Activated CD4-positive, alpha-beta T cell treated with anti-CD3 and anti-CD28 coated beads, Interleukin-2, Interleukin-6, amounts not matched to agents 100 ng/mL and 50 ng/mL, durations not matched to agents 16 hours and 8 hours (primary cell): ENCODE measurements at places on chromosomes 1 and 21.

- DNase-seq = no peak
Measured at GRCh38 chr1:14128096-14128495, 428.1 kb downstream of the PRDM2 start.

GRCh38 chr1:154595621-154596020, 12.4 kb downstream of the ADAR start:
- no peak for DNase-seq

GRCh38 chr1:168348146-168348709, 67.6 kb downstream of the TBX19 start:
- DNase-seq = no peak

- peak; percentile 39 for DNase-seq
Measured at GRCh38 chr1:31182352-31182751, 57.3 kb downstream of the NKAIN1 start.

DNA sequence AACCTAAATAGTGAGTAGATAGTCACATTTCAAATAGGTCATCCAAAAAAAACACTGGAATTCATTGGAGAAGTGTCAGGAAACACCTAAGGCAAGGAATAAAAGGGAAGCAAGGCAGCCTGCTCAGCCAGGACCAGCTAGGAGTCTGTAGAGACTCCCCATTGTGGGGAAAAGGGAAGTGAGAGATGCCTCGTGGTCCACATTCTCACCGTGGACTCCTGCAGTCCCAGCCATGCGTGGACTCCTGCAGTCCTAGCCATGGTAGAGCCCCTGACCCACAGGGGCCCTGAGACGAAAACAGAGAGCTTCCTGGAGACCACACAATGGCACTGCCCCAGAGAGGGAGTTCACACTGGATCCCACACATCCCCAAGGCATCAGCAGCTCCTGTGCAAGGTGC, 97.5 kb downstream of the LRIG2 start:
- no peak for DNase-seq

DNA sequence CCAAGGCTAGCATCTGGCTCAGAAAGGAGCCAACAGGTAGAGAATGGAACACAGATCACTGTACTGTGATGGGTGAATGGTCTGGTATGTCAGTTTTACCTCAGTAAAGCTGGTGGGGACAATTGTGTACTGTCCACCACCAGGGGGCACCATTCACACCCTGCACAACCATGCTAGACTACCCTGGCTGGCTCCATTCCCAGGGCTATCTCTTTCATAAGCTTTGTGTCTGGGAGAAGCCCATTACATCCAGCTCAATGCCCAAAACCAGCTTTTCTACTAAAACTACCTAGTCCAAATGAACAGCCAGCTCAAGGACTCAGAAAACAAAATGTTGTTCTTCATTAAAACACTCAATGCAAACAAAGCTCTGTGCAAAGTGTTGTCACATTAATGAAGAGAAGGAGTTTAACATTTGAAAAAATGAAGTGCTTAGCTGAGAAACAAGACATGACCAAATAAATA, 62.0 kb upstream of the RASAL2 start:
- DNase-seq = peak; percentile 50

- no peak for DNase-seq
Measured at GRCh38 chr21:43189936-43190335, 21.1 kb downstream of the CRYAA start.

DNA sequence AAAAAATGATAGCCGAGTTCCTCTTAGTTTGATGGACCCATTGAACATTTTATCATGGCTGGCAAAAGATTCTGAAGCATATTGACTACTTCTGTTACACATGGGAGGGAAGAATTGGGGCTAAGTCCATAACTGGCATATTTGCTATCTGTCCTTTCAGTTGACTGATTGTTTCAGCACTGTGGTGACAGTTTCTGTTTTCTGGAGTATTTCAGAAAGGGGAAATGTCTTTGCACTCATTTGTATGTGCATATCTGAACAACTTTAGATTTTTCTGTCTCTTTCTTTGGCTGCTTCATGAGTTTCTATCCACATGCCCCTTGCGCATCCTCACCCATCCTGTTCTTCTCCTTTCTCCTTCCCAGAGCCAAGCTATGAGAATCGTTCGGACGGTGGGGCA, 33.2 kb downstream of the SPATA46 start:
- DNase-seq = no peak

- DNase-seq = no peak
Measured at GRCh38 chr1:57464756-57465155, 40.9 kb upstream of the DAB1 start.

DNA sequence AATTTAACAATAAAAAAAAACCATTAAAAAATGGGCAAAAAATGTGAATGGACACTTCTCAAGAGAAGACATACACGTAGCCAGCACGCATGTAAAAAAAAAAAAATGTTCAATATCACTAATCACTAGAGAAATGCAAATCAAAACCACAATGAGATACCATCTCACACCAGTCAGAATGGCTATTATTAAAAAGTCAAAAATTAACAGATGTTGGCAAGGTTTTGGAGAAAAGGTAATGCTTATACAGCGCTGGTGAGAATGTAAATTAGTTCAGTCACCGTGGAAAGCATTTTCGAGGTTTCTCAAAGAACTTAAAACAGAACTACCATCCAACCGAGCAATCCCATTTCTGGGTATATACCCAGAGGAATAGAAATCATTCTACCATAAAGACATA, 1091.5 kb upstream of the B3GALT2 start:
- no peak for DNase-seq

DNA sequence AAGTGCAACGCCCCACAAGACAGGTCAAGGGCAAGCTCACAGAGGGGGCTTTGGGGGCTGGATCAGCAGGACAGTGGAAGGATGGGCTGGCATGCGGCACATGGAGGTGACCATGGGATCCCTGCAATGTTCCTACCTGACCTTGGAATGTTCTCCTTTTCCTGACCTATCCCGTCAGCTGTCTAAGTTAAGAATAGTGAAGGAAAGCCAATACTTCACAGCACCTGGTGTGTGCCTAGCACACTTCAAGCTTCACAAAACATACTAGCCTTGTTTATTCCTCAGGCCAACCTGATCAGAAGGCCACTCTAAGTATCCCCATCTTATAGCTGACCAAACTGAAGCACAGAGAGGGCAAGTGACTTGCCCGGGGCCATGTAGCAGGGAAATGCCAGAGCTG, 31.2 kb downstream of the LRRC38 start:
- DNase-seq = no peak

DNA sequence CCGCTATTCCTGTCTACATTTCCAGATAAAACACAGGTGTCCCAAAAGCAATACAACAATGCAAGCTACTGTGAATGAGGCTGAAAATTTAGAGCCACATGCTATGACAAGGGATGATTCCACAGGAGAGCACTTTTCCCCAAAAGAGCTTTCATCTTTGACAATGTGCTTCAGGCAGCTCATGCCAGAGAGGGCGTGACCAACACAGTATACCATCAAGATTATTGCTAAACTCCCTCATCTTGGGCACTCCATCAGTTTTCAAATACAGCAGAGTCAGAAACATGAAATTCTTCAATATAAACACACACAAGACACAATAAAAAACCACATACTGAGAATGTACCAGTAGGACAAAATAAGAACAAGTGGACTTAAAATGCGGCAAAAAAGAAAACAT, 6.7 kb downstream of the GON4L start:
- no peak for DNase-seq

- no peak for DNase-seq
Measured at GRCh38 chr1:209353053-209353452, 230.5 kb upstream of the CAMK1G start.

DNA sequence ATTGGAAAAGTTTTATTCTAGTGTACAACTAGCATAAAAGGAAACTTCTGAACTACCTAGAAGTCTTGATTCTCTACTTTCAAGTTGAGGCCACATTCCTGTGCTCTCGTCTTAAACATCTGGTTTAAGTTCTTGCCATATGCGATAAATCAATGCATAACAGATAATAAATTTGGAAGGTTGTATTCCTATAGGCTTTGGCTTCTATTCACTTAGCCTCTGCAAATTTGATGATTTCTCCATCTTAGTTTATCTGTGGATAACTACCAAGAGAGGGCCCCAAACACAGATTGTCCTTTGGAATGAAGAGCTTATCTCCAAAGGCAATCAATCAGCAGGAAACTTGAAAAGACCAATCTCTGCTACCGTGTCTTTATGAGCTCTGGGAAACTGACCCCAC, 11.7 kb upstream of the RNF2 start:
- no peak for DNase-seq

DNA sequence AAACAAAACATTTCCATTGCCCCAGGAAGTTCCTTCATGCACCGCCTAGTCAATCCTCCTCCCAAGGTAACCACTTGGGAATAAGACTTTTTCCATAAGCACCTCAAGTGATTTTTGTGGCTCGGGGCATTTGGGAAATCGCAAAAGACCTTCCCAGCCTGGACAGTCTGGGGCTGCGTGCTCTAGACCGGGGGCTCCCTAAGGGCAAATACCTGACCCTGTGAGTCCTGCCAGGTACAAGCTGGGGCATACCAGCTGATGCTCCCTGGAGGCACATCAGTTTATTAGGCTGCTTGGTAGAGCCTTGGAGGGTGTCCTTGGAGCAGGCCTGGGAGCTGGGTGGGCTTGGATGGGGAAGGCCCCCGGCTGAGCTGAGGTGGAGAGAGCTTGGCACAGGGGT, 34.4 kb downstream of the ALPL start:
- no peak for DNase-seq

DNA sequence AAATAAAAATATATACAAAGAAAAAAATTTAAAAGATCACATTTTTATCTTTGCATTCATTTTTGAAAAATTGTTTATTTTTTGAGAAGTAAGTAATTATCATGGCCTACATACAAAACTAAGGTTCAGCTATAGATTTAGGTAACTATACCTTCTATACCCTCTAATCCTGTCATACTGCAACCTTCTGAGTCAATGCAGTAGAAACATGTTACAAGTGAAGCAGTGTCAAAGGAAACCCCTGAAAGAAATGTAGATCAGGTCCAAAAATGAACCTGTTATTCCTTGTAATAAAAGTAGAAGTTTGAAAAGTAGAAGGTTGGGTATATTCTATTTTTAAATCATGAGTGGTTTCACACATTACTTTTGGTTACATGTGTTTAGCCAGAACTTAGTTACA, 51.3 kb downstream of the PTGS2 start:
- DNase-seq = peak; percentile 30

- no peak for DNase-seq
Measured at GRCh38 chr21:31671931-31672330, 12.4 kb downstream of the SOD1 start.

DNA sequence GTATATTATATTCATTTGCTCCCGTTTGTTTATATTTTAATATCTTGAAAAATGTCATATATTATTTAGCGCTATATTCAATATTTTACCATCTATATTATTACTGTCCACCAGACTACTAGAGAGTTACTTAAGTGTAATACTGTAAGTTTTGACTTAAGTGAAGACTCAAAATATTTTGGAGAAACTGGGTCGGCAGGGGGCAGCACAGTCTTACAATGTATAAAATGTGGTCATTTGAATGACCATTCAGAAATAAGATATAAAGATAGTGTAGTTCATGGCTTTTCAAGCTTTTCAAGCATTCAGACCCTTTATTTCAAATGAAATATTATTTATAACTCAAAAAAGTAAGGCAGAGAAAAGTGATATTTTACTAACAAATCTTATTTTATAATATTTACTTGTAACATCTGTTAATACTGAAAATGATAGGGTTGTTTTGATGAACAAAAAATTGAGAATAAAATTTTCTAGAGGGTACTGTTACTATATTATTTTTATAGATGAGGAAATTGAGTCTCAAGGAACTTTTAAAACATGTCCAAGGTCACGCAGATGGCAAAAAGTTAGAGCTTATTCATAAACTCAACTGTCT, 89.0 kb upstream of the SERTAD4 start:
- DNase-seq = peak; percentile 58

DNA sequence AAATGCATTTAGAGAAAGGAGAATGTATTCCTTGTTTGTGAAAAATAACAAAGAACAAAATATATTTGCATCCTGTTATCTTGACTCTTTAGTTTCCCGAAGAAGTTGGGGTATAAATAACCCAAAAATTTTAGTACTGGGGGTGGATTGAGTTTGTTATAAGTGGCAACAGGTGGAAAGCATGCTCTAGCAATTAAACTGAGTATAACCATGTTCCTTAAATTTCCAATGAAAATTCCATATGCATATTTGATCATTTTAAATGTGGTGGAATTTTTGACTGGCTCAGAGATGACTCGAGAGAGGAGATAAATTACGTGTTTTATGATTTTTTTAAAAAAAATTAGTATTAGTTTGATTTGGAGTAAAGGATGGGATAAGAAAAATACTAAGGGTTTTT, 348.9 kb downstream of the TGFB2 start:
- DNase-seq = no peak

GRCh38 chr1:48870596-48870995, 93.9 kb upstream of the BEND5 start:
- peak; percentile 9 for DNase-seq

DNA sequence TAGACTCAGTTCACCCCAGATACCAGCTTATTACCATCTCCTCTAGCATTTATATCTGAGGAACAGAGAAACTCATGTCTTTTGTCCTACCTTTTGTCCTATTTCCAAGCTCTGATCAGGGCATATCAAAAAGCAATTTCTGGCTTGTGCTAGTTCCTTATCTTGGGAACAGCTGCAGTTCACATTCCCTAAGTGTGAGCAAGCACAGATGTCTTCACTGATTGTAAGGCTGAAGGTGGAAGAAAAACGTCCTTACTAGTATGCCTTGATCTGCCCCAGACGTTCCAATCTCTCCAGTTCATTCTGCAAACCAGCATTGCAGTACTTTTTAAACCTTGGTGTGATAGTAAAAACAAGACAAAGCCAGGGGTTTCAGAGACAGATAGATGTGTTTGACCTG, 139.8 kb downstream of the NCAM2 start:
- DNase-seq = no peak

GRCh38 chr1:27357281-27358037, 9.3 kb downstream of the MAP3K6 start:
- DNase-seq = peak; percentile 86

DNA sequence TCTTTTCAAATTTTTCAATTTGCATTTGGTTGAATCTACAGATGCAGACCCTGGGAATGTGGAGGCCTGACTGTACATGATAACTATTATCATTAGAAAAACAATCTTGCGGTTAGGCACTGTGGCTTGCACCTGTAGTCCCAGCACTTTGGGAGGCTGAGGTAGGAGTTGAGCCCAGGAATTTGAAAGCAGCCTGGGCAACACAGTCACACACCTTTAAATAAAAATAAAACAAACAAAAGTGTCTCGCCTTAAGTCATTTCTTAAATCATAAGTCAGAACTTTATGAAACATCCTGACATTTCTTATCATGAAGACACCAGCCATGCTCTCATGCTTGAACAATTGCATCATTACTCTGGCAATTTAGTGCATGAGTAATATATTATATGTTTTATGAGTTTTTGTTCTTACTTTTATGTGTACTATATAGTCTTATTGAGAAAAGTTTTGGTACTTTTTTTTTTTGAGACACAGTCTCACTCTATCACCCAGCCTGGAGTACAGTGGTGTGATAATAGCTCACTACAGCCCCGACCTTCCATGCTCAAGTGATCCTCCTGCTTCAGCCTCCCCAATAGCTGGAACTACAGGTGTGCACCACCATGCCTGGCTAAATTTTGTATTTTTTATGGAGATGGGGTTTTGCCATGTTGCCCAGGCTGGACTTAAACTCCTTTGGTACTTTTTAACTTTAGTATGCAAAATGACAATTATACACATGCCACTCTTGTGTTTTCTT, 7.8 kb downstream of the TBX19 start:
- no peak for DNase-seq
